ENCODE measurements at places on chromosomes 5 and 9. TPM values are rescaled to one million over a fixed set of nuclear protein-coding genes. Genes with fewer than 3 reads are reported as not detected.

DNA sequence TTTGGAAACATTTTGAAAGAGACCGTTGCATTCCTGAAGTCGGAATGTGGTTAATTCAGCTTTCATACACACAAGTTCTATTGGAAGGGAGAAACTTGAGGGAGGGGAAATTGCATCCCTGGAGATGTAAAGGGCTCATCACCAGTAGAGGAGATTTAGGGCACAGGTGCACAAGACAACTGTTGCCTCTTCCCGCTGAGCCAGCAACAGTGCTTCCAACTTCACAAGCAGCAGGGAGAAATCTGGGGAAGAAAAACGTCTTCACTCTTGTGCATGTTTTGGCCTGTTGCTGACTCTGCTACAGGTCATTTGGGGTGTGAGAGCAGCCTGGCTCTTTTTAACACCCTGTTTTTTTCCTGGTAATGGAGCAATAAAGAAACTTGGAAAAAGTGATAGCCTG, 277.9 kb downstream of the GAS1 start:
- DNase-seq = no peak

Gene ACTBL2
- 0.47 TPM for total RNA-seq

- DNase-seq = no peak
Measured at GRCh38 chr5:157532022-157532421, 43.6 kb downstream of the ADAM19 start.

GRCh38 chr5:74452856-74453255, 187.7 kb downstream of the ENC1 start:
- no peak for DNase-seq

DNA sequence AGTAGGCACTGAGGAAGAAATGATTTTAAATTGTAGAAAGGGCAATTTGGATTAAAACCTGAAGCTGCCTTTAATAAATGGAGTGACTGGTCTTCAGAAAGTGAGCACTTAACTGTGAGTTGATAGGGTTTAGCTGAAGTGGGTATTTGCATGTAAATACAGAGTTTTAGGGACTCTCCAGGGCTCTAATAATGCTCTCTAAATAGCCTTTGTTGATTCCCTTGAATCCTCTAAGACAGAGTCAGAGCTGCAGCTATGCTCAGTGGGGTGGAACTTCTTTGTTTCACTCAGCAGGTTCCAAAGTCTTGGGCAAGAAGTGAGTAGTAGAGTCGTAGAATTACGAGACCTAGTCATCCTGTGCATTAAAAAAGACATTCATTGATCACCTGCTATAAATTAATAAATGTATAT, 21.4 kb downstream of the GLRA1 start:
- no peak for DNase-seq

Gene CDKN2A
- not detected for total RNA-seq

- no peak for DNase-seq
Measured at GRCh38 chr5:128441941-128442350, 96.1 kb downstream of the FBN2 start.

Gene DNAJB5
- 9.5 TPM for total RNA-seq

DNA sequence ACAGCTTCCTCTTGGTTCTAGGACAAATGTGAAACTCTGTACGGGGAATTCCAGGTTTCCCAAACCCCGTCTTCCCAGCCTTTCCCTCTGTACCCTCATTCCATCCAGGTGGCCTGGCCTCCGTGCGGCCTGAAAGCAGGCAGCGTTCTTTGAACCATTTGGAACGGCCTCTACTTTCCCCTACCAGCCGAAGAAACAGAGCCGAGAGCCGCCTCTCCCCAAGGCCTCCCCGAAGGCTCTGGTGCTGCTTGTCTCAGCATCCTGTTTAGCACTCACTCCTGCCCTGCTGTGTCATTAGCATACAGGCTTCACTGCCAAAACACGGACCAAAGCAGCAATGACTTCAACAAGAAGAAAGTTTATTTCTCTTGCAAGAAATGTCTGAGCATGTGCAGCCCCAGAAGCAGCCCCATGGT, 137.7 kb downstream of the HSD17B3 start:
- DNase-seq = no peak

- DNase-seq = no peak
Measured at GRCh38 chr5:102014371-102014770, 281.7 kb downstream of the SLCO4C1 start.

DNA sequence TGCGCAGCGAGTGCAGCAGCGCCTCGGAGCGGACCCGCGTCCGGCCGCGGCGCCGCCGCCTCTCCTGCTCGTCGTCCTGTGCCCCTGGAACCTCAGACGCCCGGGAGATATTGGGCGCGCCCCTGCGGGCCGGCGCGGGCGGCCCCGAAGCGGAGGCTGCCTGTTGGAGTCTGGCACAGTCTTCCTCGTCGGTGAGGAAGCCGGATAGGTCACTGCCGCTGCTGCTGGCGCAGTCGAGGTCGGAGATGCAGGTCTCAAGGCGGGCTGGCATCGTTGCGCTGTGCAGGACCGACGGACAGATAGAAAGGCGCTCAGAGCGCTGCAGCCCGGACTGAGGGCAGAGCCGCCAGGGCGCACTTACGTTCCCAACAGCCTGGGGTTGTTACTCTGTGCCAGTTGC, 344 bp downstream of the NEUROG1 start:
- DNase-seq = no peak

Gene RNF183
- not detected for total RNA-seq

- no peak for DNase-seq
Measured at GRCh38 chr5:173237875-173238220, 2.8 kb upstream of the NKX2-5 start.

GRCh38 chr5:81549123-81549522, 155.2 kb upstream of the ACOT12 start:
- DNase-seq = no peak

GRCh38 chr9:20355022-20355421, 267.3 kb downstream of the MLLT3 start:
- no peak for DNase-seq

GRCh38 chr9:29685531-29685930, 2112.2 kb upstream of the C9orf72 start:
- DNase-seq = no peak

Gene SPINK6
- total RNA-seq = 1.2 TPM

Gene SLC34A3
- total RNA-seq = not detected

- DNase-seq = no peak
Measured at GRCh38 chr5:14840624-14841023, 31.0 kb downstream of the ANKH start.

GRCh38 chr5:74541381-74541781, 99.1 kb downstream of the ENC1 start:
- DNase-seq = peak; percentile 4

DNA sequence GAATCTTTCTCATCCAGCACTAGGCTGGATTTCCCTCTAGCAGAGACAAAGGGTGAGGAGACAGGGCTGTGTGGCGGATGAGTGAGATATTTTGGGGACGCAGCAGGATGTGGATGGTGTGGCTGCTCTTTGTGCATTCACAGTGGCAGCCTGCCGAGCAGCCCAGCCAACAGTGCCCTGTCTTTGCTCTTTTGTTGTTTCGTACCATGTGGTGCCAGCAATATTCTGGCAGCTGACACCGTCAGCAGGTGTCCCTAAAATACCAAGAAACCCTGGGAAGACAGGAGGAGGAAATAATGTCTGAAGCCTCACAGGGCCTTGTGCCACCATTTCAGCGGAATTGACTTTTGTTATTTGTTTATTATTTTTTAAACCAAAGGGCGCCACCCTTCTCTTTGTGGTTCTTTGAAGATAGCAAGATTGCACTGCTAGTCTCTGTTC, 141.4 kb downstream of the CCDC192 start:
- DNase-seq = no peak

DNA sequence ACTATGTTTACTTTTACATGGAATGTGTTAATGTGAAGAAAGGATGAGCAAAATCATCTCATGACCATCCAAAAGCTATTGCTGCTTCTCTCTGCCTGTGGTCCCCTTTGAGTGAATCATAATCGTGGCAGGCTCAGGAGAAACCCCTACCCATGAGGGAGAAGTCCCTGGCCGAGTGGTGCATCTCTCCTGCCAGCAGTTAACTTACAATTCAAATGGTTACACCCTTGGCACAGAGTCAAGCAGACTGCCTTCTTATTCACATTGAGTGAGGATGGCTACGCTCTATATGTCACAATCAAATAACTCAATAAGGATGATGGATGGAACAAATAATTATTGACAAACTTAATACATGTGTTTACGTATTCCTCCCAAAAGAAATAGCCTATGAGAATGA, 179.1 kb downstream of the FGF1 start:
- DNase-seq = no peak

Gene TOPORS
- total RNA-seq = 20.8 TPM

Gene INSYN2B
- 14.0 TPM for total RNA-seq

DNA sequence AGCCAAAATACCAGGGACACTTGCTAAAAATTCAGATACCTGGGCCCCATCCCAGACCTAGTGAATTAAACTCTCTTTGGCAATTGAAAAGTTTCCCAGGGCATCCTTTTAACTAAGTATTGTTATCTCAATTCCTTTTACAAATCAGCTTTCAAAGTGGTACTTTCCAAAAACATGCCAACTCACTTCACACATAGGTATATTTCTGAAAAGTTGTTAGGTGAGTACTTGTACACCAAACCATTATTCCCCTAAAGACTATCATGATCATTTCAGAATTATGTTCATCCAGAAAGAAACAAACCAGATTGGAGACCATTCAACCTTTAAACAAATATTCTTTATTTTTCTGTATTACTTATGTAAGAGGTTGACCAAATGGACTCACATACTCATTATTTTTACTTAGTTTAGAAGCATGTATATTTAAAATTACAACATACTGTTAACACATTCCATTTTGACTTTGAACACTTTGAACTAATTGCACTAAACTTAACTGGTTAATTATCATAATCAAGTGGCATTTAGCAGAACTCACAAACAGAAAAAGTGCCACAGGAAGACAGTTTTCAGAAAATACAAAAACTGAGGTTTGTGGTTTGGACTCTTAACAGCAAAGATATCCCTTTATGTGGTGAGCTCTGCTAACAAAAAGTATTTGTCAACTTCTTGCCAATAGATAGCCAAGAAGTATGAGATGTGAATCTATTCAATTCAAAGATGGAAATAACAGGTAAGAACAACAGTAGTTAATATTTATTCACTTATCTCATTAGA, 40.7 kb downstream of the KIAA0825 start:
- DNase-seq = no peak

DNA sequence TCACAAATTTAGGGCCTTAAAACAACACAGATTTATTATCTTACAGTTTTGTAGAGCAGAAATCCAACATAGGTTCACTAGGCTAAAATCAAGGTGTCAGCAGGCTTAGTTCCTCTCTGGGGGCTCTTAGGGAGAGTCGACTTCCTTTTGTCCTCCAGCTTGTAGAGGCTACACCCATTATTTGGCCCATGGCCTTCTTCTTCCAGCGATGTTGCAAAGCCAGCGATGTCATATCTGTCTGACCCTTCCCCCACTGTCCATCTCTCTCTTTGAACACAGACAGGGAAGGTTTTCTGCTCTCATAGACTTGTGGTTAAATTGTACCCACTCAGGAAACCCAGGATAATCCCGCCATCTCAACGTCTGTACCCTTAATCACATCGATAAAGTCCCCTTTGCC, 60.3 kb upstream of the SHB start:
- DNase-seq = no peak

DNA sequence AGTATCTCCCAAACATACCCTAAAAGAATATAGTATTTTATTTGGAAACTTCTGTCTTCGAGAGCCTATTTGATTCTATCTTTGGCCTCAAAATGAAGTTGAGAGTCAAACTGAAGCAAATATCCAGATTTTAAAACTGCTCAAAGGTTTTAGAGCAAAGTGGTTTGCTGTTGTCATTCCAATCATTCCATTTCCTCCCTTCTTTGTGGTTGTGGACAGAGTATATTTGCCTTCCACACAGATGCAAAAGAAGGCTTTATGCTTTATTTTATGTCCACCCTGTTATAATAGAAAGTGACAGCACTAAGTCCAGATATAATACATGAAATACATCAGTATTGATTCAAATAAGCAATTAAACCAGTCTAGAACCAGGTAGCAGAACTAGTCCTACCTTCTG, 12.4 kb downstream of the GZMK start:
- DNase-seq = no peak

Gene SLC4A9
- not detected for total RNA-seq

DNA sequence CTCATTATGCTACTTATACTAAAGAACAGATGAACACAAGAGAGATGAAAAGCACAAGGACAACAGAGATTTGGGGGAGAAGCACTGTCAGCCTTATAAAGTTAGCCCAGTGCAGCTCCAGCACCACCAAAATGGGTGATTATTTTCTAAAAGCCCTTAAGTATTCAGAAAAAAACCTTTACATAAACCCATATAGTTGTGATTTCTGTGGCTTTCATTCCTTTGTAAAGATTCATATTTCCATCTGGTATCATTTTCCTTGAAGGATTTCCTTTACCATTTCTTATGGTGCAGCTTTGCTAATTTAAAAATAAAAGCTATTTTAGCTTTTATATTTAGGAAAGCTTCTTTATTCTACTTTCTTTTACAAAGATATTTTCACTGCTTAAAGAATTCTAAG, 311.0 kb downstream of the TMEM167A start:
- DNase-seq = no peak

DNA sequence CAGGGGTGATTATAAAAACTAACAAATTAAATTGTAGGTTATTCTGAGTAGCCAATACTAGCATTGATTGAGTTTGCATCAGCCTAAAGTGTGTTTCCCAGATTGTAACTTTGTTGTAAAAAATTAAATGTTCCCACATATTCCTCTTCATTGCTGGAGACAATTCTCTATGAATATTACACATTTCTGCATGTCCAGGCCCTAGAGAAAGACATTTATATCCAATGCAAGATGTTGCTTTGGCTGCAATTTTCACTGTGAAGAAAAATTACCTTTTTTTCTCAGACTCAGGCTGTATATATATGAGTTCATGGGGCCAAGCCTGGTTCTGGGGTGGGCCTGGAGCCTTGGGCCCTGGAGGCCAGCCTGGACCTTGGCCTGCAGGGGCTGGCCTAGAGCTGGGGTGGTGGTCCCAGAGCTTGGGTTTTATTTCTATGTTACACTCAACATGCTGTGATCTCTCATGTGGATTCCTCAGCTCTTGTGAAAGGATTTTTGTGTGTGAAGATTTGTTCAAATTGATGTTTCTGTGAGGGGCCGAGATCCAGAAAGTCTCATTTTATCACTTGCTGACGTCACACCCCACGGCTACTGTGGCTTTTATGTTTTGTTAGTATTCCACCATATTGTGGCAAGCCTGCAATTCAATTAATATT, 232.5 kb downstream of the SPATA31A1 start:
- DNase-seq = no peak

DNA sequence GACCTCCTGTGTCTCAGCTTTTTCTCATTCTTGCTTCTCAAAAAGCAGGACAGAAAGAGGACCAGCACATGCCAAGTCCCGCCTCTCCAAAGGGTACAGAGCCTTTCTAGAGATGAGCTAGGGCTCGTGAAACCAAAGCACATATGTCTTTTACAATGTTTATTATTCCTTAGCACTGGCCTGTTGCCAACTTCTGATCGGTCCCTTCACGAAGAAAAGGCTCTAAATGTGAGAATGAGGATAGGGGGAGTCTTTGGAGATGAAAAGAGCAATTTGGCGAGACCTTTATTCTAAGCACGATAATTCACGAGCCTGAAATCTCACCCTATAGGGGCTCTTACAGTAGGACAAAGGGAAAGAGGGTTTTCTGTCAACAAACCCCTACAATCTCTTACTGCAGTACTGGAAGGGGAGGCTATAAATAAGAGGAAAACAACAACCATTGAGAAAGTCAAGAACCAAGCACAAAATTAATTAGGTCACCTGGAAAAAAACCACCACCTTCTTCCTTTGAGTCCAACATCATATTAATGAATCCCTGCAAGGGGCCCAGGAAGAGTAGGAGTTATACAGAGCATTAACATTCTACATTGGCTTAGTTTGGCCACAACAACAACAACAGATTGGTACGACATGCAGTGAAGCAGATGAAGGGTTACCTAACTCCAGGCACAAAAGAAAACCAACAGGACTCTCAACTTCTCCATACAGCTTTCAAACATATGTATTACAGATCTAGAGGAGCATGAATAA, 309.5 kb downstream of the PDE4D start:
- no peak for DNase-seq

All from HT1080 (cell line).